Transverse colon (tissue), 4 donors: ENCODE measurements at places on chromosomes 5 and 9.

DNA sequence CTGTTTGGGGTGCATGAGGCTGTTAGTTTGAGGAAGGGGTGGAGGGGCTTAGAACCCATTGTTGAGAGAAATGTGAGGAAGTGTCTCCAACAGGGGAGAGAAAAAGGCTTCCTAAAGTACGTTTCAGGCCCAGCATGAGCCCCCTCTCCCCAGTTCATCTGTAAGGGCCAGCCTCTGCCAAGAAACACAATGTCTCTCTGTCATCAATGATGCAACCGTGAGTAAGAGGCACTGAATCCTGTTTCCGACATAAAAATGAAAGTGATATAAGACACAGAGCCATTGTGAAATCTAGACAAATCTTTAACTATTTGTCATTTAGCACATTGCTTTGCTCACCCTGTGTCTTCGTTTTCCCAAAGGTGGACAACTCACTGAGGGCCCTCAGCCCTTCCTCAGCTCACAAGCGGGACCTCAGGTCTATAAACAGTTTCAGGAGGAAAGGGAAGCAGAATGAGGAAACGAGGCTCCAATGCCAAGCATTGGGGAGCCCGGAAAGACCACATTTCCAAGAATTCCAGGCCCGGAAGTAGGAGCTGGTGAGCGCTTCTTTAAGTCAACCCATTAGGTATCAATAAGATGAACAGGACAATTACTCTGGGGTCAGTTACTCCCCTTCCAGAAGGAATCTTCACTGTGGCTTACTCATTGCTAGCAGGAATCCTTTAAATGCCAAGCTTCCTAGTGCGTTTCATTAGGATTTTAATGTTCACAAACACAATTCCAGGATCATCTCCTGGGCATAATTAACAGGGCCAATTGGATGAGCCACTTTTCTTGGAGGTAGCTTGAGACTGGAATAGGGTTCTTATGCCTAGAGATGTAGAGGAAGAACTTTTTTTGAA is 59.0 kb upstream of the KLF4 start:
- no peak for DNase-seq

- DNase-seq = no peak
These were observed 61.8 kb downstream of the ABCA1 start for GRCh38 chr9:104866191-104866590.

DNA sequence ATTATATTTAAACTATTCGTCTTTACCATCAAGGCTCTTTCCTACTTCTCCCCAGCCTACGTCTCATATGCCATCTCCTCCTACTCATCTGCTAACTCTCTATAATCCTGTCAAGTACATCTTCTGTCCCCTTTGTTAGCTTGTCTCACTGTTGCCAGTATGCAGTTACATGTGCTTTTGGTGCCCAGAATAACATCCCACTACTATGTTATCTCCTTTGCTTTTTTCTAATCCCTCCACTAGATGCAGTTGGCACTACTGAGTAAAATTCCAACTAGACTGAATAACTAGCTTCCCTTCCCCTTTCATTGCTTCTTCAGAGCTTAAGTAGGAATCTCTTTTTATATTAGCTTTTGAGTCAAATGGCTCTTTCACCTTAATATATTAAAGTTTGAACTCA is 3.0 kb upstream of the ARRDC3 start:
- DNase-seq = no peak

- no peak for DNase-seq
These were observed 100.2 kb downstream of the MPDZ start for GRCh38 chr9:13179257-13179656.

DNA sequence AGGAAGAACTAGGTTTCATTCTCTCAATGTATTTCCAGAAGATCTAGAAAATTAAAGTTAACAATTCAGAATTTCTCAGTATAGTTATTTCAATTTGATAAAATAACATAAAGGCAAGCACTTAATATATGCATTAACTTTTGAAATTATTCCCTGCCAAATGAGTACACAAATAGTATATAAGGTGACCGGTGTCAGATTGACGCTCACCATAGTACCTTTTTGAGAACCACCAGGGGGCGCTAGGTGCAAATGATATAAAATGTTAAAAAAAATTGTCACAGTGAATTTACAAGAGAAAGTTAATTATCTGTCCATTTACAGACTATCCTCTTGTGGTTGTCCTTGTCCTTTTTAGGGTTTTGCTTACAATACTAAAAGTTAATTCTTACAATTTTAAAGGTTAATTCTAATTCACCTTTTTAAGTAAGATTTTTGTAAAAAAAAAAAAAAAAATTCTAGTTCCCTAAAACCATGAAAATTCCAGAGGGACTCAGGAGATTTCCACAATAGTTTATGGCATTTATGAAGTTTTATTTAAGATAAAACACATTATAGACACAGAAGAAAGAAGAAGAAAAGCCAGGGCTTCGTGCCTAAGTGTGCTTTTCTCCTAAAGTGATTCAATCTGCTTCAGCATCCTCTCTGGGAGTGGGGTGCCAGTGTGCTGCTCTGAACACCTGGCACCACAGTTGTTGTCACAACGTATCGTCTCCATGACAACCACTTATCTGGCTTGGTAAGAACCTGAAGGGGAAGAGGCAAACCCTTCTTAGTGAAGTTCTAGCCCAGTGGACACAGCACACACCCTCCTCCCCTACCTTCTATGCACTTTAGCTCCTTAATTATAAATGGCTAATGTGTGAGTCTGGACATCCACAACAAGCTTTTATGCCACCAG is 1.7 kb downstream of the ADAMTS16 start:
- peak; percentile 32 for DNase-seq

- DNase-seq = no peak
These were observed 23.9 kb upstream of the PPP3R2 start for GRCh38 chr9:101618698-101619097.

- DNase-seq = no peak
These were observed 11.1 kb downstream of the SH2D3C start for GRCh38 chr9:127767410-127767809.

GRCh38 chr9:13020146-13021040 is 245.6 kb downstream of the LURAP1L start:
- no peak for DNase-seq

DNA sequence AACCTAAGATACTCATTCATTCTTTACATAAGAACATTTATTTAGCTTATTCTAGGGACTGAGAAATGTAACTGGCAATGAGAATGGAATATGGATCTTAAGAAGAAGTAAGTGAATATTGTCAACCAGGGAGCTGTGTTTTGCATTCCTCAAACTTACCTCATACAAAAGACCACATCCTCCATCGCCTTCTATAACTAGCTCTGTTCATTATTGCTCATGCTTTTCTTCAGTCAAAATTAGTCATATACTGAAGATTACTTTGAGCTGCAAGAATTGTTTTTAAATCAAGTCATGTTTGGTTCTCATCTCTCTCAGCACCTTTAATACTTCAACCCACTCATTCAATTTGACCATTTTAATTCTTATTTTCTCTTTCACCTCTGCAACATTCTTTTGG is 140.3 kb upstream of the RASA1 start:
- DNase-seq = no peak

- no peak for DNase-seq
These were observed 1399.2 kb upstream of the CDH6 start for GRCh38 chr5:29794141-29794787.

DNA sequence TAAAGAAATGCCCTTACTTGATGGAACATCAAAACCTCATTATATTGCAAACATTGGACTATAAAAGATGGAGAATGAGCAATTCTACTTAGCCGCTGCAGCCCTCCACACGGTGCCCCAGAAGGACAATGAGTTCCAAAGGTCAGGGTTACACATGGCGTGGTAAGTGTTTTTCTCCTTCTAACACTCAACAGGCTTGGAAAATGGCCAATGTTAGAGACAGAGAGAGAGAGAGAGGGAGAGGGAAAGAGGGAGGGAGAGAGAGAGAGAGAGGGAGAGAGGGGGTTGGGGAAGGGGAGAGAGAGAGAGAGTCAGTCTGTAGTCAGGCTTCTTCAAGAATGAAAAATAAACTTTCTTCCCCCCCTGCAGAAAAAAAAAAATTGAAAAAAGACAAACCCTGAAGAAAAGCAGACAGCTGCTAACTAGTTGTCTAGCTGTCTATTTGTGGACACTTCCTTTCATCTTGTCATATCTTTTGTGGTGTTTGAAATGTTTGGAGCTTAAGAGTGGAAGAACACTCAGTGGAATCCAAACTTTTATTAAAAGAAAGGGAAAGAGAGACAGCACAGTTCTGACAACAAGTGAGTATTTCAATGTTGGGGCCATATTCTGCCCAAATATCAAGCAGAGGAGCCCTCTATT is 324.8 kb downstream of the TMEM38B start:
- DNase-seq = no peak

- no peak for DNase-seq
These were observed 210.7 kb upstream of the SLC24A2 start for GRCh38 chr9:19999491-20000057.

DNA sequence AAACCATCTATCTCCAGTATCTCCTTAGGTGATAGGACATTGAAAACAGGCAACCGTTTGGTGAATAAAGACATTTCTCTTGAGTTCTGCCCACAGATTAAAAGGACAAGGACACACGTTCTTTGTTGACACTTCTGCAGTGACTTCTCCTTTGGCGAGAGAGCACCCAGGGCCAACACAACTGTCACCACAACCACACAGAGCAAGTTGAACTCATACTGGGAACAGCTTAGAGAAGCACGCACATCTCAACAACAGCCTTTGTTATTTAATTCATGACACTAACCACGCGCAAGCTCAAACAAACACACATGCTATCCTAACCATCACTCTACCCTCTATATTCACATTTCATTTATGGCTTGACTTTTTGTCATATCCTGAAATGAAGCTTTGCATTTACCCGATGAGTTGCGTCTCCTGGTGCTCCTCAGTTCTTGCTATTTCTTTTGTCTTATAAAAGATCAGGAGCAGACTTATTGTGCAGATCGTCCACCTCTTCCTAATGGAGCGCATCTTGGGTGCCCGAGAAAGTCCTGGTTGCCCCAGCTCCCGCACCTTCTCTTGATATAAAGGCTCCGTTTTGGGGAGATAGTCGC is 543 bp downstream of the ST8SIA4 start:
- DNase-seq = no peak

DNA sequence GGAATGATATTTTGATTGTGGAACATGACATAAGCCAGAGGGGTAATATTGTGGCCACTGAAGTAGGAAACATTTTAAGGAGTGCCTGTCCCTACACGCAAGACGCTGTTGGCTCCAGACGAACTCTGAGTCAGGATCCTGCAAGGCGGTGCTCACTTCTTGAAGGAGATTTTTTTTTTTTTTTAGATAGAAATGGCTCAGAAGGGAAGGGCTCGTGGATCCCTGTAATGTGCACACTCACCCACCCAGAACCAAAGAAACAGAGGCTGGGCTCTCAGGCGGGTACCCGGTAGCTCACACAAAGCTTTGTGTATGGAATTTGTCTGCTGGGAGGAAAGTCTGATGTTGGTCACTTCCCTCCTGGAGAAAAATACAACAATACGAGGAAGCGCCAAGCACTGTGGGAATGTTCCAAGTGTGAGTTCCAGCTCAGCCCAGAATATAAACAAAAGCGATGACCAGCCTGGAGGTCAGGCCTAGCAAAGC is 25.7 kb downstream of the RAPGEF1 start:
- no peak for DNase-seq

GRCh38 chr5:62126090-62126489 is 179.9 kb upstream of the KIF2A start:
- no peak for DNase-seq

DNA sequence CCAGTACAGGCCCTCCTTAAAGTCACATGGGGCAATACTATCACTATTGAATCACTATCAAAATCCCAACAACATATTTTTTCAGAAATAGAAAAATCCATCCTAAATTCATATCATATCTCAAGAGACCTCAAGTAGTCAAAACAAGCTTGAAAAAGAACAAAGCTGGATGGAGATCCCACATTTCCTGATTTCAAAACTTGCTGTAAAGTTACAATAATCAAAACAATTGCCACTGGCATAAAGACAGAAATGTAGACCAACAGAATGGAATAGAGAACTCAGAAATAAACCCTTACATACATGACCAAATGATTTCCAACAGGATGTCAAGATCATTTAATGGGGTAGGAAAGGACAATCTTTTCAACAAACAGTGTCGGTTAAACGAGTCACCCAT is 41.3 kb upstream of the CDKN2AIPNL start:
- no peak for DNase-seq

GRCh38 chr9:122394265-122395125 is 23.7 kb downstream of the PTGS1 start:
- DNase-seq = peak; percentile 38

DNA sequence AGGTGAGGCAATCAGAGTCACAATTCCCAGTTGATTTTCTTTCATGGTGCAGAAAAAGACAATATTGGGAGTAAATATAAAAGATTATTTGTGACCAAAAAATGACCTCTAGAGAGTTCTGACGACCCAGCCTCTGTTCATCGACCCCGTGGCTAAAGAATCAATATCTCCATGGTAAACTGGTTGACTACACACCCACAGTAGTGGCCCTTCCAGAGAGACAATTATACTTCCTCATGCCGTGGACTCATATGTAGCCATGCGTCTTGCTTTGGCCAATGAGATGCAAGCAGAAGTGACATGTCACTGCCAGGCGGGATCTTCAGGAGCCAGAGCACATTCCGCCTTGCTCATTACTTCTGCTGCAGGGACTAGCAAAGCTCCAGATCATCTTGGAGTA is 163.3 kb upstream of the RAD23B start:
- no peak for DNase-seq

GRCh38 chr9:131697908-131698617 is 41.8 kb downstream of the RAPGEF1 start:
- no peak for DNase-seq

GRCh38 chr5:130624805-130625204 is 540.3 kb downstream of the HINT1 start:
- no peak for DNase-seq

DNA sequence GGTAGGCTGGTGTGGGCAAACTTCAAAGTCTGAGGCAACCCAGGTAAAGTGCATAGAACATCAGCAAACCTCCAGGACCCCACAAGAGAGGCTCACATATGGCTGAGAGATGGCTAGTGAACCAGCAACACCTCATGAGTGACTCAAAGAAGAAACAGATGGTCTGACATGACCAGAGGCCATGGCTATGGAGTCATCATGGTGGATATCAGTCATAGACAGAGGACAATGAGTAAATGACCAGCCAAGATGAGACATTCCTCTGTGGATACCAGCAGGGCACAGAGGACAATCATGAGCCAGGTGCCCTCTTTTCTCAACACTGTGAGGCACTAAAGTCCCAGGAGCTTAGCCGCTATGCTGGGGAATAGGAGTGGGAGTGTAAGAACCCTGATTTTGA is 180.8 kb downstream of the RASEF start:
- DNase-seq = no peak

DNA sequence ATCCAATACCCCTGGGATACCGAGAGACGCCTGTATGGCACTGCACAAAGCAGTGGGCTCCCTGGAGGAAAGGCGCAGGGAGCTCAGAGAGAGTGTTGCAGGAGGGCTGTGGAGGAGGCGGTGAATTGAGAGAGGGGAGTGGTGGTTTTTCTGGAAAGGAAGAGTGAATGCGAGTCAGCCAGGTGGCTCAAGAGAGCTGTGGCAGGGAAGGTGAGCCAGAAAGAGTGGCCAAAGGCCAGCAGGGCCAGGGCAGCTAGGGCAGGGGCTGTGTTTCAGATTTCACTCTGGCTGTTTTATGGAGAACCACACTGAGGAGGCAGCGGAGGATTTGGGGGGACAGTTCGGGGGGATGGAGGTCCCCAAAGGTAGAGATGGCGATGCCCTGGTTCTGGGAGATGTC is 13.0 kb upstream of the DAB2IP start:
- no peak for DNase-seq
